ENCODE measurements at places on chromosomes 2 and 18. TPM values are rescaled to one million over a fixed set of nuclear protein-coding genes. Genes with fewer than 3 reads are reported as not detected.

Gene GPR155
- total RNA-seq = 9.4 TPM

Gene CYP1B1
- total RNA-seq = 6.8 TPM

Gene NEU2
- not detected for total RNA-seq

Gene NEUROD1
- total RNA-seq = not detected

Gene CEP192
- 14.8 TPM for total RNA-seq
